ENCODE measurements at places on chromosomes 6 and 20.

DNA sequence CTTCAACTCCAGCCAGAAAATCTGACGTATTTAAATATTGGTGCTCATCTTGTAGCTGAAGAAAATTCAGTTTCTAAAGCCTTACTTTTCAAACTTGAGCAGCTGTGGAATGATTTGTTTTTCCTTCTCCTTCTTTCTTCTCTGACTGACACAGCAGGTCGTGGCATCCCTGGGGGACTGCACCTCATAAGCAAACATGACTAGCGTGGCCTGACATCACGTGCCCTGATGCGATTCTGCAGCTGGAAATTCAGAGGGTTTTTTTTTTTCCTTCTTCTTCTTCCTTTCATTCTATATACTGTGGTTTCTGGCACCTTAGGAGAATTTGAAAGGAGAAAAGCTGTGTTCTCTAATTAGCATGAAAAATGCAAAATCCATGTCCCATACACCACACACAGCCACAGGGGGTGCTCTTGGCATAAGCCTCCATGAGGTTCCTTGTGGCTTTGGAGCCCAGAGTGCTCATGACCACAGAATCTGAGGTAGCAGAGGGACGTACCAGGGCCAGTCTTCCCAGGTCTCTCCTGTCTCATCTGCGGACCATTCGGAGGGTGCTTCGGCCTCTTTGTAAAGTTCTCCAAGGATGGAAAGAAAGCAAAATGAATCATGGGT lies 258.5 kb upstream of the CDH4 start:
- no peak for DNase-seq

GRCh38 chr6:36873612-36874442 lies 776 bp downstream of the PPIL1 start:
- DNase-seq: peak; percentile 9

- no peak for DNase-seq
Observed at GRCh38 chr6:834866-835265, 141.9 kb upstream of the EXOC2 start.

GRCh38 chr20:24436160-24436559 lies 33.3 kb upstream of the SYNDIG1 start:
- peak; percentile 31 for DNase-seq

DNA sequence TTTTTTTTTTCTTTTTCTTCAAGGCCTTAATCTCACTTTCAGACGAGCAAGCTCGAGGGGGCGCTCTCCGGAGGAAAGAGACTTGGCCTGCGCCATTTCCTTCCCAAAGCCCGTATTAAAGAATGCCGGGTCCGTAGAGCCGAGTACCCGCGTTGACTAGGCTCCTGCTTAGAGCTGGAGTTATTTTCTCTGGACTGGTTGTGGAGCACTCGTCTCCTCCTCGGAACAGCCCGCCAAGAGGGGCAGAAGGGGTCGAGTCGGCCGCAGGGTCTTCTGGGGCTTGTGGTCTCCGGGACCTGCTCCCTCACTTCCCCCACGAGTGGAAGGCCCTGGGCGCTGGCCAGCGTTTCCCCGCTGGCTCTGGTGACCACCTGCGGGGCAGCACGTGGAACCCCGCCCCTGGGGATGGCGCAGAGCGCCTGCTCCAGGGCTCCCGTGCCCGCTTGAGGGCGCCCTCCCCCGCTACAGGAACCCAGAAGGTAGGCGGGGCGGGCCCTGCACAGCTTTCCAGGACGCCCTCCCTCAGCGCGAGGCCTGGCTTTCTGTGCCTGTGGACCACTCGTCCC lies 2.7 kb upstream of the MEI4 start:
- peak; percentile 48 for DNase-seq

- DNase-seq: peak; percentile 7
Observed at GRCh38 chr6:139423971-139424667, 49.7 kb upstream of the CITED2 start.
